ENCODE measurements at places on chromosomes 3 and 15.

DNA sequence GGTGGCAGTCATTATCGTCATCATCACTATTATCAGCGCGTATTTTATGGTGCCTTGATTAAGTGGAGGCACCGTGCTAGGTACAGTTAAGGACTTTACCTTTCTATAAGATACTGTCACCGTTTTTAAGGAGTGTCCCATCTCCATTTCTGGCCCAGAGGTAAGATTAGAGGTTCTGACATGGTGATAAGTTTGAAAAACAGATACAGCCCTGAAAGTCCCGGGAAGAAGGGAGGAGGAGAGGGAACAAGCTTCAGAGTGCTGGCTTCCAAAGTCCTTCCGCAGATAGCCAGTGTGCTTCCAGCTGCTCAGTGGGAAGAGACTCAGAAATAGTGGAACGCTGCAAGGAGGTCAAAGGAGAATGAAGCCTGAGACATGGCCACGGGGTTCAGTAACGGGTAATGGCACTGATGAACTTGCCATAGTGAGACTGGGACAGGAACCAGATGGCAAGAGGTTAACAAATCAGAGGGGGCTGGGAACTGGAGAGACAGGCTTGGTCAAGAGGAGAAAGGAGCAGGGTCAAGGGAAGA, 9.1 kb upstream of the TM4SF4 start:
- no peak for DNase-seq

- DNase-seq = no peak
These were observed 274.5 kb downstream of the NEK10 start for GRCh38 chr3:27094721-27095120.

DNA sequence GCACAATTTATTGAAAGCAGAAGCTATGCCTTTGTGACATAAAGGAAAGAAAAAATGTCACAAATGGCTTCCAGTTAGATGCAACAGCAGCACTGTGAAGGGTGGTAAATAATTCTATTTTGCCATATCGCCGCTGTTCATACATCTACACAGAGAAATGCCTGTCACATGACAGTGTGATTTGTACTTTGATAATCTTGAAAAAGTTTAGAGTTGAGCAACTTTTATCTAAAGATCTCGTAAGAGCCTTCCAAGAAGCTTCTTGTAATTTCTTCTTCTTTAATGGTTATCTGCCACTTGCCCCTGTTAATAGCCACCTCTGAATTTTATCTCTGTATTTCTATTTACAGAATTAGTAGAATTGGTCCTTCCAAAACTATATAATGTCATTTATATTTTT, 192.3 kb downstream of the ATP8B4 start:
- no peak for DNase-seq

GRCh38 chr3:37745076-37745475, 116.6 kb upstream of the CTDSPL start:
- DNase-seq = no peak

Data from stimulated activated CD8-positive, alpha-beta memory T cell treated with anti-CD3 and anti-CD28 coated beads, Interleukin-2, amount 100 ng/mL, for 1 hour (primary cell).